ENCODE measurements at places on chromosomes 5 and 9.
A peak's percentile ranks its signal among the peaks of the same experiment; 100 is the strongest.

DNA sequence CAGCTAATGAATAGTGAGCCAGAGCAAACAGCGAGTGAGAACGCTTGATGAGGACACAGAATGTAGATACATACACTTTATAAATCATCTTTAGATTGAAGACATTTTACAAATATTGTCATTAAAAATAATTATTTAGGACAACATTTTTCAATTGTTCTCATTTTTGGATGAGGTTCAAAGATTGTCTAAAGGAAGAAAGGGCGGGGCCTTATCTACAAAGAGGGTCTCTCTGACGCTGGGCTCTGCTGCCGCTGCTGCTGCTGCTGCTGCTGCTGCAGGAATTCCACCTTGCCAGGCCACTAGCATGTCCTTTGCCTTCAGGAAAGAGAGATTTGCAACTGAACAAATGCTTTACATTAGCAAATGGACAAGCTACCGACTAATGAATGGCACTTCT lies 220.7 kb upstream of the TMEM161B start:
- DNase-seq: no peak

DNA sequence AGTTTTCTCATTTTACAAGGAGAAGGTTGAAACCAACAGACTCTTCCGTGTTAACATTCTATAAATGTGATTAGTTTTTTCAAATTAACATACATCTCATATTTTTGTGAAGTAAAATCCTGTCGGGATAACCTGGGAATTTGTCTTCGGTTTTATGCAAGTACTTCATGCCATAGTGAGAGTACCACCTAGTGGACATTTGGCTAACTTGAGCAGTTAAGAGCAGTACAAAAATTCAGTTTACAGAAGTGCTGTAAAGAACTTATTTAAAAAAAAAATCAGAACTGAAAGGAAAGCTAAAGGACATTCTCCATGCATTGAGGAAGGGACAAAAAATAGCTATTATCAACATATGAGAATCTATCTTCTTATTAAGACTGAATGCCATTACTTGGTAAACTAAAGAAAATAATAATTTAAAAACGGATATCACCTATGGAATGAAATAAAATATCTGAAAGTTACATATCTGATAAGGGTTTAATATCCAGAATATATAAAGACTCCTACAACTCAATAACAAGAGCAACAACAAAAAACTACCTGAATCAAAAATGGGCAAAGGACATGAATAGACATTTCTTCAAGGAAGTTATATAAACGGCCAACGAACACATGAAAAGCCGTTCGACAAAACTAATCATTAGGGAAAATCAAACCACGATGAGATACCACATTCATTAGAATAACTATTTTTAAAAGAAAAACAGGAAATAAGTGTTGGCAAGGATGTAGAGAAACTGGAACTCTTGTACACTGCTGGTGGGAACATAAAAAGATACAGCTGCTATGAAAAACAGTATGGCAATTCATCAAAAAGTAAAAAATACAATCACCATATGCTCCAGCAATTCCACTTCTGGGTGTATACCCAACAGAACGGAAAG lies 117.0 kb upstream of the GNA14 start:
- peak; percentile 61 for DNase-seq

DNA sequence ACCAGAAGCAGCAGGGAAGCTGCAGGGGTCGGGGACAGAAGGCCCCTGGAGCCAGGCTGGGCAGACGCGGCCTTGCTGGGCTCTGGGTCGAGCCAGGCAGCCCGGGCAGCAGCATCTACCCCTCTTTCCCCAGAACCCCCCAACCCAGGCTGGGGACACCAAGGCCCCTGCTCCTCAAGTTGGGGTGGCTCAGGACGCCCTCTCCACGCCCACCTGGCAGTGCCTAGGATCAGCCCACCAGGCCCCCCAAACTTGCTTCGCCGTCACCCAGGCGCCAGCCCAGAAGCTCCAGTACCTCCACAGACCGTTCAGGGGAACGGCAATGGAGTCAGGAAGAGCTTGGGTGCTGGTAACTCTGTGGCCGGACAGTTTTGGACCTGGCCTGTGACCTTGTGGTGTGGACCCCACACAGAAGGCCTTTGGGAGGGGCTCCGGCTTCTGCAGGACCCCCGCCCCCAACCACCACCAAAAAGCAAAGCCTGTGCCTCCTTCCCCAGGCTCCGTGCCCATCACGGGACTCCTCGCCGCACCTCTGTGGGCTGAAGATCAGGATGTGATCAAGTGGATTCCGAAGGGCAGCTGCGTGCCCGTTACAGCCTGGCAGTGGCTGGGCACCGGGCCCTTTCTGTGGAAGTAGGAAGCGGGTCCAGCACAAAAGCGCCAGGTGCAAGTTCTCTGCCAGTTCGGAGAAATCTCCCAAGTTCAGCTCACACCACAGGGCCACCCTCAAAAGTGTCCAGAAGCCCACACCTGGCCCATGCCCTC lies 2.1 kb downstream of the SLC12A7 start:
- no peak for DNase-seq

DNA sequence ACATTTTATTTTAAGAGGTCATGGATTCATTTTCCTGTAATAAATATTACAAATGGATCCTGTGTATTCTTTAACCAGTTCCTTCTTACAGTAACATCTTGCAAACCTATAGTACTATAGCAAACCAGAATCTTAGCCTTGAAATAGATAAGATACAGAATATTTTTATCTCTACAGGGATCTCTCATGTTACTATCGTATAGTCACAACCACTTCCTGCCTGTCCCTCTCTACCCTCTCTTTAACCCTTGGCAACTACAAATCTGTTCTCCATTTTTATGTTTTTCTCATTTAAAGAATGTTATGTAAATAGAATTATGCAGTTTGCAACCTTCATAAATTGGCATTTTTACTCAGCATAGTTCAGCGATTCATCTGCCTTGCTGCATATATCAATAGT lies 454.0 kb downstream of the DIRAS2 start:
- DNase-seq: peak; percentile 63

DNA sequence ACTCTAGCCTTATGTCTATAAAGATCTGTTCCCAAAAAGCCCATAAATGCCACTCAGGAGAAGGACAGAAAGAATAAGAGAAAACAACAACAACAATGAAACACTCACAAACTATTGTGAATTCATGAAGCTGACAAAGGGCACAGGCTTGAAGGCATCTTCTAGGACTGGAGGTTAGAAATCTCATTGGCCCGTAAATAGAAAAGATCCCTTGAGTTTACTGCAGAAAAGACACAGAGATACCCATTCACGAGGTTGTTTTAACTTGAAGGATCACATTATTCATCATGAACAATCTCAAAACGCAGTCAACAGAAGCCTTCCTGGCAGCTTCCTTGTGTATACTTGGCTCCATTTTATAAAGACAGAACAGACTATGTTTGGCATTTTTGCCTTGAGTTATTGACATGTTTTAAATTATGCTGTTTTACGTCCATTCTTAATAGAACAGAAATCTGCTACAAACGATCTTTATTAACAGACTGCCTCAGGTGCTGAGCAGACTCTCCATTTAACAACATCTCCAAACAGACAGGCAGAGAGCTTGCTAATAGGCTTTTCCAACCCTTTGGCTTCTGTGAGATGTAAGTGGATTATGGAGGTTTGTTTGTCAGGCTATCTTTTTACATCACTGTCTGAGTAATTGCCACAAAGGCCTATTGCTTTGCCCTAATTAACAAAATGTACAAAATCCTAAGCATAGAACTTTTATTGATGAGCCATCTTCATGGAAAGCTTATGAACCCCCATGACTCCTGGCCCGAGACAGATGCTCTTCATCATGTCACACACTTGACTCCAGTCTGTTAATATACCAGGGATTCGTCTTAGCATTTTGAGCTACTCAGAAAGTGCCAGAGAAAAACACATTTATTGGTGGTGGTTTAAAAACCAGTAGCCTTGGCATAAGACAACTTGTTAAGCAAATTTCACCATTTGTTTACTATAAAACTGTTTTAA lies 735.3 kb upstream of the ZNF608 start:
- DNase-seq: no peak

DNA sequence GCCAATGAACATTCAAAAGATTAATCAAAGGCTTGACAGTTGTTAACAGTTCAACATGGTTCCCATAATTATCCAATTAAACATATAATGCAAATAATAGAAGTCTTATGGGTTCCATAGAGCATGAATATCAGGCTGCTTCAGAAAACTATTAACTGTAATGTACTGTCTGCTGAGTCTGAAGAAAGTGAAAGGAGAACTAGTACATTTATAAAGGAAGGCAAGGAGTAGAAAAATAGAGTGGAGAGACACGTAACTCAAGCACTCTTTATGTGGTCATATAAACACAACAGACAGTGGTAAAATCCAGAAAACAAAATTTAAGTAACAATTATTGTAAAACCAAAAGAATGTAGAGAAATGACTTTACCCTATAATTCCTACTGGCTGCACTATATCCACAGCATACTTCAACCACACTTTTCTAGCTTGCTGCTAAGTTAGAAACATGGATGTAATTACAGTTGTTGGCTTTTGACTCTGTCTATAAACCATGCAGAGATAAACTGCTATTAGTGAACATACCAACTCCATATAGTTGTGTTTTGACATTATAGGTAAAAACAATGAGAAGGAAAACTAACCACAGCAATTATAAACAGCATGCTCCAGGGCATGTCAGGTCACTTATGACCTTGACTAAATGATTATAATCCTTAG lies 32.7 kb downstream of the NFIB start:
- DNase-seq: no peak

GRCh38 chr5:75089662-75090061 lies 37.3 kb upstream of the GCNT4 start:
- DNase-seq: no peak

DNA sequence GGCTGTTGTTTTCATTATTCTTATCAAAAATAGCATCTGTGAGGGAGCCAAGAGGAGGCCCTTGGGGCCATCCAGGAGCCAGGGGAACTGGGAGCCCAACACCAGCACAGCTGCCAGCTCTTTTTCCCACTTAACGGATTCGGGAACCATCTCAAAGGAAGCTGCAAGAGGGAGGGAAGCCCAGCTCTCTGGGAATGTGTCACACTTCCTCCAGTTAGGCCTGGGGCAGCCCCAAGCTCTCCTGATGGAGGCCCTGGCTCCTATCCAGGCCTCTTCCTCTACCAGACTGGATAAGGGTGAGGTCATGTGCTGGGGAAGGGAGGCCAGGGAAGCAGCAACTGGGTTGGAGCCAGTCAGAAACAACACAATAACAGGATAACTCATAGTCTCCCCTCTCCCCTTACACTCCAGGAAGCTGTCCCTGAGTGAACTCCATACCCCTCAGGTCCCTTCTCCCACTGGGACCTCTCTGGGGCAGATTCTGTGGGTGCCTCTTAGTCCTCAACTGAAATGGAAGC lies 12.7 kb downstream of the CSF2 start:
- no peak for DNase-seq

DNA sequence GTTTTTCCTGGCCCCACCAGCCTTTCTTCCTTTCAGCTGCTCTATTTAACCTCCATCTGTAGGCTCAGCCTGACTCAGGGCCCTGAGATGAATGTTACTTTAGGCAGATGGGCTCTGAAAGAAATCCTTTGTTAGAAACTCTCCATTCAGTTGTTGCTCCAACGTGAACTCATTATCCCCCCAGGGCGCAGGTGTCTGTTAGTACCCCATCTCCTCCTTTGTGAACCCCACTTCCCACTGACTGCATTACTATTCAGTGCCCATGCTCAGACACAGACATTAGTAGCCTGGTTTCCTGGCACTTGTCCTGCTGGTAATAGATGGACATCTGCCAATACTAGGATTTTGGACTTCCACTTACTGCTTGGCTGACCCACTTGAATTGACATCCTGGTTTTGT lies 1271.6 kb downstream of the PTPRD start:
- DNase-seq: no peak

- DNase-seq: no peak
These were observed 114.6 kb downstream of the MED27 start for GRCh38 chr9:131965103-131965502.

DNA sequence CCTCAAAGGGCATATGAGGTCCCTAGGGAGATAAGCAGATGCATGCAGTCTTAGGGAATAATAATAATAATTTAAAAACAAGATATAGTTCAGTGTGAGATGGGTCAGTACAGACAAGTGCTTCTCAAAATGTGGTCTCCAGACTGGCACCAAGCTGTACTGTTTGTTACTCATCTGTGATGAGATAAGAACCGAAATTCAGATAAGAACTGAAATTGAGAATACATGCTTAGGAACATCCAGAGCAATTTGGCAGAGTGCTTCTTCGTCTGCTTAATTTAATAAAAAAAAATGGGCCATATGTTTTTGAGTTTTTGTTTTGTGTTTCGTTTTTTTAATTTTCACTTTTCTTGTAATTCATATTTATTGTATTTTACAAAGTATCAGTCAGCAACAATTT lies 86.5 kb upstream of the SGCD start:
- no peak for DNase-seq

- DNase-seq: no peak
These were observed 70.0 kb downstream of the NXNL2 start for GRCh38 chr9:88604836-88605511.

DNA sequence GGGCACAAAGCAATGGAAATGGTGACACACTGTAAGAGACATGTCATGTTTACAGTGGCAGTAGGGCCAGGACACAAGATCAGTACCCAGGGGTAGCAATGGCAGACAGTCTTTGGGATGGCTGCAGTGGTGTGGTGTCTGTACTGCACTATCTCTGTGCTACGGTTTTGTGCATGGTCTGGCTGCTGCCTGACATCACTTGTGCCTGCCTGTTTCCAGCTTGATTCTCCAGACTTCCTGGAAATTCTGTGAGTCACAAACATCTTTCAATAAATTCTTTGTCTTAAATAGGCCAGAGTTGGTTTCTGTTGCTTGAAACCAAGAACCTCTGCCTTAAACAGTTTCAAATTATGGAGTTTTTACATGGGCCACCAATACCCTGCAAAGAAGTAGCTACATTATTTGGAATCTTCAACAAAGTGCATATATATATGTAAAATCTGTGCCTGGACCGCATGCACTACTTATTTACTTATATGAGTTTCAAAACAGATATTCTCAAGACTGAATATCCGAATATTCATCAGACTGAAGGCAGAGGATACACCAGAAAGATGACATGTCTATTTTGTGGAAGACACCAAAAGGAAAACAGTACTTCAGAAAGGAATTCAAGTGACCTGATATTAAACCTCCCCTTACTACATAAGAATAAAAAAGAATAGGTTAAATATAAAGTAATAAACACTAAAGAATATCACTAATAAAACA lies 188.1 kb downstream of the RFX3 start:
- no peak for DNase-seq

GRCh38 chr9:76516350-76516749 lies 57.4 kb downstream of the GCNT1 start:
- DNase-seq: peak; percentile 5

GRCh38 chr9:82645600-82645999 lies 417.3 kb downstream of the RASEF start:
- no peak for DNase-seq

GRCh38 chr5:67010684-67011409 lies 185.8 kb downstream of the CD180 start:
- DNase-seq: no peak
